NCI-H1092 (cell line): ENCODE measurements at places on chromosomes 6 and 20.

- DNase-seq: no peak
These were observed 5.6 kb downstream of the CYP24A1 start for GRCh38 chr20:54167909-54168872.

GRCh38 chr6:49633541-49633940 lies 3.1 kb downstream of the RHAG start:
- no peak for DNase-seq

- DNase-seq: no peak
These were observed 39.6 kb upstream of the PDE10A start for GRCh38 chr6:165702669-165703068.

DNA sequence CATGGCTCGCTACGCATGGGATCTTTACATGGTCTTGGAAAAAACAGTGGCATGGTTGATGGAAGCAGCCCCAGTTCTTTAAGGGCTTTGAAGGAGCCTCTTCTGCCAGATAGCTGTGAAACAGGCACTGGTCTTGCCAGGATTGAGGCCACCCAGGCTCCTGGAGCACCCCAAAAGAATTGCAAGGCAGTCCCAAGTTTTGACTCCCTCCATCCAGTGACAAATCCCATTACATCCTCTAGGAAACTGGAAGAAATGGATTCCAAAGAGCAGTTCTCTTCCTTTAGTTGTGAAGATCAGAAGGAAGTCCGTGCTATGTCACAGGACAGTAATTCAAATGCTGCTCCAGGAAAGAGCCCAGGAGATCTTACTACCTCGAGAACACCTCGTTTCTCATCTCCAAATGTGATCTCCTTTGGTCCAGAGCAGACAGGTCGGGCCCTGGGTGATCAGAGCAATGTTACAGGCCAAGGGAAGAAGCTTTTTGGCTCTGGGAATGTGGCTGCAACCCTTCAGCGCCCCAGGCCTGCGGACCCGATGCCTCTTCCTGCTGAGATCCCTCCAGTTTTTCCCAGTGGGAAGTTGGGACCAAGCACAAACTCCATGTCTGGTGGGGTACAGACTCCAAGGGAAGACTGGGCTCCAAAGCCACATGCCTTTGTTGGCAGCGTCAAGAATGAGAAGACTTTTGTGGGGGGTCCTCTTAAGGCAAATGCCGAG lies 78.2 kb downstream of the ASXL1 start:
- DNase-seq: no peak

DNA sequence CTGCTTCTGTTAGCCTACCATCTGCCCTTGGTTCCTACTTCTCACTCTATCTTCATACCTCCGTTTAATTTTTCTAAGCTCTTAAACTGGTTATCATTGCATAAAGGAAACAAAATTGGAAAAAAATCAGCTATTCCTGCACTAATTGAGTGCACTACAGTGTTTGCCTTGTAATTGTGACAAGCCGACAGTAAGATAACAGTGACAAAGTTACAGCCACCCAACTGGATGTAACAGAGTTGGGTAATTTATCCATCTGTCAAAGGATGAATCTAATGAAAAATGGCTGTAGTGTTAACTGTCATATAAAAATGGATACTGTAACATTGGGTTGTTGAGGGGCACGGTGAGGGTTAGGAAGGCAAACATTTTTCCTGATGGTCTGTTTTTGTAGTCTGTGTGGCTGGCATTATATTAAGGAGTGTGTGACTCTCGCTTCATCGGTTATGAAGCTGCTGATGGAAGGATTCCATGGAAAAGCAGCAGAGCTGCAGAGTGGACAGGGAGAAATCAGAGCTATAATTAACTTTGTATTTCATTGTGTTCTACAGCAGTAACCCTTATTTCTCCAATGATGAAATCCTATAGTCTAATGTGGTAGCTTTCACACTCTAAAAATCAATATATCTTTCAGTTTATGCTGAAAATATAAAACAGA lies 12.7 kb downstream of the PBOV1 start:
- DNase-seq: no peak

DNA sequence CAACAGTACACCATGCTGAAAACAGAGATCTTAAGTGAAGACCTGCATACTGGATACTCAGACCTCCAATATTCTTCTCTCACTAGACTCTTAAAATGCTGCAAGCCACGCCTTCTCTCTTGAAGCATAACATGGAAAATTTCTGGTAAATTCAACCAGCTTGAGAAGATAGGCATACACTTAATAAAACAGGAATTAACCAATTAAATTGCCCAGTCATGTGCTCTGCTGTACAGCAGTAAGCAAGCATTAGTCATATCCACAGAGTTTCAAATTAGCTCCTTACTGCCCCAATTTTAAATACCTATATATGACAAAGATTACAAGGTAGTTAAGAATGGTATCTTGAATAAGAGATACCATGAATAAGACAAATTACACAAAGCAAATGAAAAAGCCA lies 53.8 kb downstream of the C6orf58 start:
- no peak for DNase-seq

DNA sequence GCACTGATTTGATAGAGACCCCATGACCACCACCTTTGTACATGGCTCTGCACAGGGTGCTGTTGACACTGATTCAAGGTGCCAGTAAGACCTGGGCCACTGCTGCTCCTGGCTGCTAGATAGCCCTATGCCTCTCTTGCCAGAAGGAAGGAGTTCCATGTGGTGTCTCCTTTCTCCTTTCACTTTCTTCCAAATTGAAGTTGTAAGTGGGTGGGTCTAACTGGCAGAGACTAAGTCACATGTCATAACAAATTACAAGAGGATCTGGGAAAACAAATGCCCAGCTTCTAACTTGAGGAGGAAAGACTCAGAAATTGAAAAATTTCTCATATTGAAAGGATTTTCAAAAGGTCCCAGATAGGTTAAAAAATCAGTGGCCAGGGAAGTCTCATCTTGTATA lies 116.8 kb downstream of the TFAP2B start:
- no peak for DNase-seq

DNA sequence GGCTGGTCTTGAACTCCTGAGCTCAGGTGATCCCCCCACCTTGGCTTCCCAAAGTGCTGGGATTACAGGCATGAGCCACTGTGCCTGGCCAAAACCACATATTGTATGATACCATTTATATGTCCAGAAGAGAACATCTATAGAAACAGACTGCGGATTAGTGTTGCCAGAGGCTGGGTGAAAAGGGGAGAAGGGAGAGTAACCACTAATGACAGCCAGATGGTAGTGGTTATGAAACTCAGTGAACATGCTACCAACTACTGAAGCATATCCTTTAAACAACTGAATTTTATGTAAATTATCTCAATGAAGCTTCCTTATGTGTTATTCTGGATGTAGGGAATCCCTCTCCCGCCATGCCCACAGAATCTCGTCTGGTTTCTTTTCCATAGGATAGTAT lies 15.7 kb downstream of the SLC23A2 start:
- no peak for DNase-seq

GRCh38 chr6:143677577-143677890 lies 231 bp upstream of the PHACTR2 start:
- no peak for DNase-seq

GRCh38 chr20:63501818-63502670 lies 3.2 kb upstream of the EEF1A2 start:
- peak; percentile 81 for DNase-seq

GRCh38 chr6:144936764-144937163 lies 651.6 kb downstream of the UTRN start:
- DNase-seq: no peak

DNA sequence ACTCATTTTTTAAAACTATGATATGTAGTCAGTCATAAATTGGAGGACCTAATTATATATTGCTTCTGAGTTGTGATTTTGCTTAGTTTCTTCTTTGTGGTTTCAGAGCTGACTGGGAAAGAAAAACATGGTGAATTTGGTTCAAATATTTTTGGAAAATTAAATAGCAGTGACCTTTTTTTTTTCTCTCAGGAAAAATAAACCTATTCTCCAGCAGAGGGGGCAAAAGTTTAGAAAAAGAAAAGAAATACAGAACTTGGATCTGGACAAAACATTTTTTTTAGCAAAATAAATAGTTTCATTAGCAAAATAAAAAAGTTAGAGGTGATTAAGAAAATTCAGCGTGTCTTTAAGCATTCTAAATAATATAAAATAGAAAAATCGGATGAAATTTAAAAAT lies 10.2 kb downstream of the COL10A1 start:
- no peak for DNase-seq

- DNase-seq: no peak
These were observed 223.5 kb downstream of the CDKAL1 start for GRCh38 chr6:20757761-20758160.

- DNase-seq: no peak
These were observed 782.9 kb downstream of the PTPRT start for GRCh38 chr20:42406826-42407225.

DNA sequence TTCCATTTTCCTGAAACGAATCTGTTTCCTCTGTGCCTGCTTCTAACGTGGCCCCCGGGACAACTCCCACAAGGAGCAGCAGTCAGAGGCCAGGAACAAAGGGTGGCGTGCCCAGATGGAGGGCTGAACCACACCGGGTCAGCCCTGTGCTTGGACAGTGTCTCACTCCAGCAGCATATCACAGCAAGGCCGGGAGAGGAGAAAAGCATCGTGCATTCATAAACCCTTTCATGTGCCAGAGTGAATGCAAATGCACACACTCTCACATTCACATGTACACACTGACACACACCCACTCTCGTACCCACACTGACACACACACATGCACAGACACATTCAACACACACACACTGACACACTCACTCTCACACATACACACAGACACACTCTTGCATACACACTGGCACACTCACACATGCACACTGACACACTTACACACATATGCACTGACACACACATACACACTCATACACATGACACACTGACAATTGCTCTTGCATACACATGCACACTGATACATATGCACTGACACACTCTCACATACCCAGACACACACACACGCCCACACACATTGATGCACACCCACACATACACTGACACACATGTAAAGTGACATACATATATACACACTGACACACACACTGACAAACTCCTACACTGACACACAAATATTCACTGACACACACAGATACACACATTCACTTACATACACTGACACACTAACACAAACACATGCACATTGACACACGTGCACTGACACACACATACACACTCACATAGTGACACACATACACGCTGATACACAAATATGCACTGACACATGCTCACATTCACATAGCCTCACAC lies 237.0 kb downstream of the LRFN2 start:
- DNase-seq: no peak

- peak; percentile 47 for DNase-seq
These were observed 891 bp upstream of the POU3F2 start for GRCh38 chr6:98833307-98834059.

- no peak for DNase-seq
These were observed 1.1 kb upstream of the MBOAT1 start for GRCh38 chr6:20213271-20213798.
